ENCODE measurements at places on chromosomes 7 and 10.
A peak's percentile ranks its signal among the peaks of the same experiment; 100 is the strongest.

DNA sequence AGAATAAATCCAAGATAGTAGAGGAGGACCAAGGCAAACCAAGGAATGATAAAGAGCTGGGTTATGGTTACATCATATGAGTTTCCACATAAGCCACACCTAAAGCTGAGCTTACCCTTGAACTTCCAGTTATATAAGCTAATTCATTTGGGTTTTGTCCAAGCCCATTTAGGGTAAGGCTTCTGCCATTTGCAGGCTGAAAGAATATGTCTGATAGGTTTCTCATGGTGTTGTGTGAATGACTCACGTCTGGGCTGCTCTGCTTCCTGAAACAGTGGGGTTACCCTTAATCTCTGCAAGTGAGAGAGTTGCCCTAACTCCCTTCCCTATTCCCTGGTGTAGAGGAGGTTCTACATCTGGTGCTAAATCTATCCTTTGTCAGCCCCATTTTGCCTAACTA, 60.8 kb downstream of the PTTG1IP2 start:
- DNase-seq: no peak

DNA sequence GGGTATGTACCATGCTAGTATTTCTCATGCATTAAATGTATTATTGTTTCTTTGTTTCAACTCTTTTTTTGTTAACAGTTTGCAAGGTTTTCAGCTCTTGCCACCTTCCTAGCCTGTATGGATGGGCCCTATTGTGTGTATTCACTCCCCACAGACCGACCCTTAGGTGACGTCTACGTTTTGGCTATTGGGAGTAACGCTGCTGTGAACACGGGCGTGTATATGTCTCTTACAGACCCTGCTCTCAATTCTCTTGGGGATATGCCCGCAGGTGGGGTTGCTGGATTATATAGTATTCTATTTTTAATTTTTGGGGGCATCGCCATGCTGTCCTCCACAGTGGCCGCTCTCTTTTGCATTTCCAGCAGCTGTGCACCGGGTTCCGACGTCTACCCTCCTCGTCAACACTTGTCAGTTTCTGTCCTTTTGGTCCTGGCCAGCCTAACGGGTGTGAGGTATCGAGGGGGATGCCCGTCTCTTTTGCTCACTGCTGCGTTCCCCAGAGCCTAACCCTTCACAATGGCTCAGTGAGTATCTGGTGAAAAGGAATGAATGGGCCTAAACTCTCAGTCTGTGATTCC, 64.1 kb upstream of the GNA12 start:
- DNase-seq: no peak

DNA sequence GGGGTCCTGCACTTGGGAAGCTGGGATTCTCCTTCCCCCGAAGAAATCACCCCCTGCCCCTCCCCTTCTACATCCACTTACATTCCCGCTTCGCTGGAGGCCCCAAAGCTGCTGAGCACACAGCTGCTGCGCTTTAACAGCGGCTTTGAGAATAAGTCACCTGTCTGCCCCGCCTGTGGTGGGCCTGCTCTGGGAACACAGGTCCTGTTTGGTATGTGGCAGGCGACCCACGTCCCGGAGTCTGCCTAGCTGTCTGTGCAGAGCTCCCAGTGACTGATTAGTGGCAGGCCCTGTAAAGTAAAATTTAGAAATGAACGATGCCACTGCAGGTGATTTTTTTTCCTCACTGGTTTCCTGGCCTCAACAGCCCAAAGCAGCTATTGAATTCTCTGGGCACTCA, 47.0 kb downstream of the CDH23 start:
- no peak for DNase-seq

DNA sequence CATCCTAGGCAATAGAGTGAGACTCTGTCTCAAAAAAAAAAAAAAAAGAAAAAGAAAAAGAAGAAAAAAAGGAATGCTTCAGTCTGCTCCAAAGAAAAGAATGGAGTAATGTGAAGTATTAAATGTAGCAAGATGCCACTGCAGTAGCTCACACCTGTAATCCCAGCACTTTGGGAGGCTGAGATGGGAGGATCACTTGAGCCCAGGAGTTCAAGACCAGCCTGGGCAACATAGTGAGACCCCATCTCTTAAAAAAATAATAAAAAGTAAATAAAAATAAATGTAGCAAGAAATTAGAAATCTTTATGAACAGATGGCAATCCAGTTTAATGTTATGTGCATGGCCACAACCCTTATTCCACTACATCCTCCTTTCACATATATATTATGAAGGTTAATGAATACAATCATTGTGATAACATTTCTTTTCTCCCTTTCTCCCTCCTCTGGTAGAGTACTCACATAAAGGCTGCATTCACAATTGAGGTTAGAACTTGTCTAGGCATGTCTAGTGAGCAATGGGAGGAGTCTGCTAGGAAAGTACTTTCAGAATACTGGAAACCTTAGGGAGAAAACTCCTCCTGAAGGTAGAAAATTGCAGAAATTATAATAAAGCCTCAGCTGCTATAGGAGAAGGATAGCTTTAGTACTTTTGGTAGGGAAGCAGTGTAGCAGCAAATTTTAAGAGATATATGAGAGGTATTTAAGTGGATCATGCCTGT, 20.4 kb downstream of the KLLN start:
- DNase-seq: no peak

GRCh38 chr7:31421607-31422006, 81.1 kb upstream of the NEUROD6 start:
- DNase-seq: no peak

DNA sequence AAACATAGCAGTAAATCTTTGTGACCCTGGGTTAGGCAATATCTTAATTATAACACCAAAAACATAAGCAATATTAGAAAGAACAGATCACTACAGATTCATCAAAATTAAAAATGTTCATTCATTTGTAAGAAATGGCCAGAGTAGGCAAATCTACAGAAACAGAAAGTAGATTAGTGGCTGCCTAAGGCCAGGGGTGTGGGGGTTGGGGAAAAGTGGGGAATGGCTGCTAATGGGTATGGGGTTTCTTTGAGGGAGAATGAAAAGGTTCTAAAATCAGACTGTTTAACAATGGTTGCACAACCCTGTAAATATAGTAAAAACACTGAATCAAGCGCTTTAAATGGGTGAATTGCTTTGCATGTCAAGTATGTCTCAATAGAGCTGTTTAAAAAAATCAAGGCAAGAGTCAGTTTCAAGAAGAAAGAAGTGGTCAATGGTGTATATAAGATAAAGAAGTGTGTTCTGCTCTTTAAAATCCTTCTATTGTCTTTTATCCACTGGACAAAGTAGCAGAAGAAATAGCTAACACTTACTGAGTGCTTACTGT, 42.6 kb downstream of the CDK6 start:
- no peak for DNase-seq

DNA sequence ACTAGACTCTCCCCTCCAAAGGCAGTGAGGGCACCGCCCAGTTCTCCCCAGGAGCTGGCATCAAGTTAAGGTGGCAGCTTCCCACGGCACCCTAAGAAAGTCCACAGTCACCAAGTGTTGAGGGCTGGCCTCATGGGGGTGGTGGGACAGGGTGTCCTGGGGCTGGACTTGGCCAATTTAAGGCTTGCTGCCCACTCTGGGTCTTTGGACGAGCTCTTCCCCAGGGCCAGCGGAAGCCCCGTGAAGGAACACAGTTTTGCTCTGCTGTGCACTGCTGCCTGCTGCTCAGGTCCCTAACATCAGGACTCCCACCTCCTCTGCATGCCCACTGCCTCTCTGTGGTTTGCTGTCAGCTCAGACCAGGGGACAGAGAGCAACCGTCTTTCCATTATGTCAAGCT, 57.3 kb upstream of the TMEM72 start:
- no peak for DNase-seq

DNA sequence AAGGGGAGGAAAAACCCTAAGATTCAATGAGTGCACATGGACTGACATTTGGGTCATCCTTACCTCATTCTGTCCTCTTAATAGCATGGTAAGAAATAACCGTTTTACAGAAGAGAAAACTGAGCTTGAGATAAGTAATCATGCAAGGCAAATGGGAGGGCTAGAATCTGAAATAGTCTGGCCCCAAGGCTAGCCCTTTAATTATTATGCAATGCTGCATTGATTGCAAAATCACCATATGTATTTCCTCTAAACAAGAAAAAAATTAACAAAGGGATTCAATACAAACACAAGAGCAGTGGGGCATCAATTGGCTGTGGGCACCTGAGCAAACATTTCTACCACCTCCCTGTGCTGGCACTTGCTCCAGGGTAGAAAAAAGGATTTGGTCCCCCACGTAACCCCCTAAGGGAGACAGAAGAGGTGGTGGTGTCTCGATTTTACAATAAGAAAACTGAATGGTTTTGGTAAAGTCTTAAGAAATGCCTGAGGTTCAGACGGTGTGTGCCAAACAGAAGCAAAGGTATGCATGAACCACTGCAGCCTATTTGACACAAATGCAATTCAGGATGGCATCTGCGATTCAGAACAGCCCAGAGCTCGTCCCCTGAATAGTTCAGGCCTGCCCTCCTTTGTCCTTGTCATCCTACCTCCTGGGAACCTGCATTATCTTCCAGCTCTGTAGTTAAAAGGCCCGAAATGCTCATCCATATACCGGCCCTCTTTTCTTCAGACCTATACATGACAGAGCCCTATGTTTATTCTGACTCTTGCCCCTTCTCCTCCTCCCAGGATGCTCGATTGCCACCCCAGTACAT, 23.6 kb downstream of the PIP4K2A start:
- DNase-seq: no peak

- no peak for DNase-seq
These were observed 9.3 kb upstream of the PDE1C start for GRCh38 chr7:32079510-32079909.

DNA sequence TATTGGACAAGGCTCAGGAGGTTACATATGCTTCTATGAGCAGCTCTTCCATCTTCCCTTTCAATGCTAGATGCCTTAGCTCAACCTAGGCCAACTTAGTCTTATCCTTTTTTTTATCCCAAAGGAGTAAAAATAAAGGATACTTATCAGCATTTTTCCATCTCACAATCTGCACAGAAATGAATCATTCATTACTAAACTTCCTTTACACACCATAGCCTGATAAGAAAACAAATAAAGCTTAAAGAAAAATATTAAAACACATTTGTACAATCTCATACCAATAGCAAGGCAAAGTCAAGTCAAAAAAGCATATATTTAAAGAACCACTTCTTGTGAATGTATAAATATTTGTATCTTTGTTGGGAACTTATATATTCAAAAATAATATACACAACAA, 407.4 kb downstream of the GRM8 start:
- no peak for DNase-seq

DNA sequence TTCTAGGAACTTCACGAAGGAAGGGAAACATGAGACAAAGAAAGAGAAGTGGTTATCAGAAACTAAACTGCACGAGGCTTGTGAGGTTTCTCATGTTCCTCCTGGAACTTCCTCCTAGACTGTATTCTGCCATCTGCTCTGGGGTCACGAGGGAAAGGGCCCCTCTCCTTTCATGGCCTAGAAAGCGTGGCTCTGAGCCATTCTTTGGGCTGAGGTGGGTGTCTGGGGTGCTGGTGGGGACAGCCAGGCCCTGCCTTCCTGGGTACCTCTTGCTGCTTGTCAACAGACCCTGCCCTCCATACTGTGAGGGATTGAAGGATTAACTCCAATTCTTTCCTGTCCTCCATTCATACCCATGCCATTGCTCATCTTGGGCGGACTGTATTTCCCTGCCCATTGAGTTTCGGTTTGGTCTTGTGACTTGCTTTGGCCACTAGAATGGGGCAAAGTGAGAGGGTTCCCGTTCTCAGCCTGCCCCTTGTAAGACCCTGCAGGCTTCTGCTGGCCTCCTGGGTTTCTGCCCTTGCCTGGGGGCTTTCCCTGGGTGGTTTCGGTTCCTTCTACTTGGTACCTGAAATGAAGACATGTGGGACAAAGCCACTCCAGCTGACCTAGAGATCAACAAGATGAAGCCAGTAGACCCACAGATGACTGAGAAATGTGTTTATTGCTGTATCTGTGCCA, 14.9 kb upstream of the GIMAP8 start:
- no peak for DNase-seq

GRCh38 chr10:33204031-33204430, 130.4 kb downstream of the NRP1 start:
- DNase-seq: no peak

- no peak for DNase-seq
These were observed 2.2 kb upstream of the FRMD4A start for GRCh38 chr10:14332903-14333302.

GRCh38 chr10:13707156-13707881, 120.6 kb downstream of the PRPF18 start:
- peak; percentile 72 for DNase-seq

DNA sequence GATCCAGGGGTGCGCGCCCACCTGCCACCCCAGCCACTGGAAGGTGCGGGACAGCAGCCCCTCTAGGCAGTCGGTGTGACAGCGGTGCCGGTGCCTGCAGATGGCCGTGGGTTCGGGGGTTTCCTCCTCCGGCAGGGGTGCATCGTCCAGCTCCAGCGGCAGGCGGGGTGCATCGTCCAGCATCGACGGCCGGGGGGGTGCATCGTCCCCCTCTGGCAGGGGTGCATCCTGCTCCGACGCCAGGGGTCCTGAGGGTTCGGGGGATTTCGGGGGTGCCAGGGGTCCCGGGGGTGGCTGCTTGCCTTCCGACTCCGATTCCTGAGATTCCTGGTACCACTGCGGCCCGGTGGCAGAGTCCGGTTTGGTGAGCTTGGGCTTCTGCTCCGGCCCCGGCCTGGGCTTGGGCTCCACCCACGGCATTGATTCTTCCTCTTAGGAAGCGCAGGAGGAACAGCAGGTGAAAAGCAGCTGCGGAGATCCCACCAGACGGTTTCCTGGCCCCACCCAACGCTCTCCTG, 90.2 kb upstream of the RAB18 start:
- no peak for DNase-seq

DNA sequence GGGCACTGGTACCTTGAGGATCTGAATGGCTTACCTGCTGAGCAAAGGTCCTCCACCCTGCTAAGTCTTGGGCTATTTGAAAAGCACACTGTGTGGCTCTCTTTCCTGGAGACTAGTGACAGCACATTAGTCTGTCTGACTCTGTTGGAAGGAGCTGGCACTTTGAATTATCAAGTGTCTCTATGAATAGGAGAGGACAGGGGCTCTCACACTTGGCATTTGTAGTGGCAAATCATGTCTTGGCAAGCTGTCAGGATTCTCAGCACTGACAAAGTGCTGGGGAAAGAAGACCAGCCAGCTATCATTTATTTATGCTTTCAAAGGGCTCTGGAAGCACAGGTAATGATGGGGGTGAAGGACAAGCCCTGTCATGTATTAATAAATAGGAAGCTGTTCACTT, 62.8 kb downstream of the MTPN start:
- DNase-seq: no peak

GRCh38 chr7:142461437-142461836, 203.6 kb upstream of the PRSS58 start:
- no peak for DNase-seq

DNA sequence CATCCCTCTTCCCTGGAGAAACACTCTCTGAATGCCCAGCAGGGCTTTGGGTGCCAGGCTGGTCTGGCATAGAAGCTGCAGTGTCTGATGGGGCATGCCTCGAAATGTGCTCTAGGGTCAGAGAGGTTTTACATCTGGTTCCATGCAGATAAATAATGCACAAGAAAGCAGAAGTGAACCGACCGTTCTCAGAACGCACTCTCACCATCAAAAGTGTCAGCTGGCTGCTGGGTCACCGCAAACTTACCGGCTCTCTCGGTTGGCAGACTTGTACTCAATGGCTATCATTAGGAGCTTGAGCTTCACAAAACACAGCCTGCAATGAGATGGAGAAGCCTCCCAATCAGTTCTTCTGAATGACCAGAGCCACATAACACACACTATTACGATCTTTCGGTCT, 610.0 kb downstream of the KCNMA1 start:
- no peak for DNase-seq

- no peak for DNase-seq
These were observed 25.1 kb downstream of the NEBL start for GRCh38 chr10:20871970-20872369.

Measured in kidney epithelial cell (primary cell).